ENCODE measurements at places on chromosomes 7 and 10.

GRCh38 chr10:52755297-52756062, 17.1 kb downstream of the MBL2 start:
- DNase-seq = no peak

DNA sequence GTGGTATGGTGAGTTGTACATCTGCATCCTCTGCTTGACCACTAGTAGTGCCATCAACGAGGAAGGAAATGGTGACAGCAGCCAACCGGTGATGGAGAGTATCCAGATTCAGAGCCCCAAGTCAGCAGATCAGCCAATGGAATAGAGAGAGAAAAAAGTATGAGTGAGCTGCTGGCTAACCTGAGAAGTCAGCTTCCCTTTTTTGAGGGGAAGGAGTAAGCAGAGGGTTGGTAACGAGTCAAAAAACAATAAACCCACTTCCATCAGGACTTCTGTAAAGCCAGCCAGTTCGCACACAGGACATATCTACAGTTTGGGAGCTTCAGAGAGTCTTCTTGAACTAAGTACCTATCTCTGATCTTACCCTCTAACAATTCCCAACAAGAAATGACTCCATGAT, 8.9 kb downstream of the SLC25A28 start:
- no peak for DNase-seq

- DNase-seq = no peak
Observed at GRCh38 chr10:49784681-49785080, 22.6 kb upstream of the OGDHL start.

GRCh38 chr10:15724683-15725082, 5.0 kb upstream of the ITGA8 start:
- no peak for DNase-seq

- no peak for DNase-seq
Observed at GRCh38 chr10:2425320-2425719, 642.0 kb upstream of the PFKP start.

GRCh38 chr10:125111118-125111727, 49.1 kb downstream of the CTBP2 start:
- no peak for DNase-seq

GRCh38 chr7:80432166-80432565, 79.7 kb downstream of the GNAT3 start:
- DNase-seq = no peak

DNA sequence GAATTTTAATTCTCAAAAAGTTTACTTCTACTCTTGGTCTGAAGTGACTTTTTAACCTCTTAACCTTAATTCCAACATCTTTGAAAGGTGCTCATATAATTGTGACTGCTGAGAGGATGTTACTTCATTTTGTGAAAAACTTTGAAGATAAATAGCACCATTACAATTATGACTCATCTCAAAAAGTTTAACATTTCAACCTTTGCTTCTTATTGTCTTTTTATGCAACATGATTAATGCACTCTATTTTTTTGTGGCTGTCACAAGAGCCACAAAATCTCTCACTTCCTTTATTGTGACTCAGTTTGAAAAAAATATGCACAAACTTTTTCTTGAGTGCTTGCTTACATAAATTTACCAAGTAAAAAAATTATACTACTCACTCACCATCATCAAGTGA, 383.1 kb downstream of the LRRTM3 start:
- no peak for DNase-seq

- DNase-seq = no peak
Observed at GRCh38 chr10:110174201-110174600, 33.2 kb upstream of the MXI1 start.

DNA sequence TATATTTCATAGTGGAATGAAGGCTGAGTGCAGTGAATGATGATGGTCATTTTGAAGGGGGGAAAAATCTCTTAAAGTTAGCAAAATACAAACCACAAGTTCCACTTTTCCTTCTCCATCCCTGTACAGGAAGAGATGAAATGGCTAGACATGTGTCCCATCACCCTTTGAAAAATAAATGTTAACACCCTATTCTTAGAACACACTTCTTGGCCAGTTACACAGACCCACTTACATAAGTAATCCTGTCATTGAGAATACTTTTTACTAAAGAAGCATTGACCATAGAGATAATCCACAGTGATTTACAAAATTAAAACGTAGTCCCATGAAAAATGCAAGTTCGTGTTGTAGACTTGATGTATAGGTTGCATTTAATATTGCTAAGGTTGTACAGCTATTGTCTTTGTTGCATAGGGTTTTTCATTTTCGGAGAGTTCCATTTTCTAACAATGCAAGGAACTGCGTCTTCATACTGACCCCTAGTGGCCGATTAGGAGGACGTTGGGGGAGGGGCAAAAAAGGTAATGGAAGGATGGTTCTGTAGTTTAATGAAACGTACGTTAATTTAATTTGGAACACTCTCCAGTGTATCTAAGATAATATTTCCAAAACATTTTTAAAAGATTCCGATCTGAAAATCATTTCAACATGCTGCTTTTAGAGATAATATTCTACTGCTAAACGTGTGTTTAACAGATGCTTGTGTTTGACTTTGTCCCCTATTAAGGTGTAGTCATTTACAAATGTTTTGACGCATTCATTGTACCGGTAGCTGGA, 60.9 kb downstream of the ARMC3 start:
- peak; percentile 39 for DNase-seq

All from activated naive CD8-positive, alpha-beta T cell treated with anti-CD3 and anti-CD28 coated beads, Interleukin-2, amount 50 U/mL, for 16 hours (primary cell).